ENCODE measurements at places on chromosomes 1 and 21.

DNA sequence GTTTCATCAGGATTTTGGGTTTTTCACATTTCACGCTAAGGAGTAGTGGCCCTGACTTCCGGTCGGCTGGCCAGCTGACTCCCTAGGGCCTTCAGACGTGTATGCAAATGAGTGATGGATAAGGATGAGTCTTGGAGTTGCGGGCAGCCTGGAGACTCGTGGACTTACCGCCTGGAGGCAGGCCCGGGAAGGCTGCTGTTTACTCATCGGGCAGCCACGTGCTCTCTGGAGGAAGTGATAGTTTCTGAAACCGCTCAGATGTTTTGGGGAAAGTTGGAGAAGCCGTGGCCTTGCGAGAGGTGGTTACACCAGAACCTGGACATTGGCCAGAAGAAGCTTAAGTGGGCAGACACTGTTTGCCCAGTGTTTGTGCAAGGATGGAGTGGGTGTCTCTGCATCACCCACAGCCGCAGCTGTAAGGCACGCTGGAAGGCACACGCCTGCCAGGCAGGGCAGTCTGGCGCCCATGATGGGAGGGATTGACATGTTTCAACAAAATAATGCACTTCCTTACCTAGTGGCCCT is 23.1 kb upstream of the TNFRSF1B start:
- DNase-seq: no peak

DNA sequence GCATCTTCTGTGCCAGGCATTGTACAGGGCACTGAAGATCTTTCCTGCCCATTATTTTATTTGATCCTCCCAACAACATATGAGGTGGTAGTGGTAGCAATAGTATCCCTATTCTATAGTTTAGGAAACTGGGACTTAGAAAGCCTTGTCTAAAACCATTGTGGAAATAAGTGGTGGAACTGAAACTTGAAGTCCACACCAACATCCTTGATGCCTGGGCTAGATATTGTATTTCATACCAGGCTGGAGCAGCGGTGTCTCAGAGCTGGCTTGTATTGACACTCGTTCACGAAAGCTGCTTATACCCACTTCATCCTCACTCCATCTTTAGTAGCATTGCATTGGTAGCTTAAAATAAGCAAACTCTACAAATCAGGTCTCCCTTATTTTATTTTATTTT is 9.7 kb upstream of the CTSS start:
- no peak for DNase-seq

DNA sequence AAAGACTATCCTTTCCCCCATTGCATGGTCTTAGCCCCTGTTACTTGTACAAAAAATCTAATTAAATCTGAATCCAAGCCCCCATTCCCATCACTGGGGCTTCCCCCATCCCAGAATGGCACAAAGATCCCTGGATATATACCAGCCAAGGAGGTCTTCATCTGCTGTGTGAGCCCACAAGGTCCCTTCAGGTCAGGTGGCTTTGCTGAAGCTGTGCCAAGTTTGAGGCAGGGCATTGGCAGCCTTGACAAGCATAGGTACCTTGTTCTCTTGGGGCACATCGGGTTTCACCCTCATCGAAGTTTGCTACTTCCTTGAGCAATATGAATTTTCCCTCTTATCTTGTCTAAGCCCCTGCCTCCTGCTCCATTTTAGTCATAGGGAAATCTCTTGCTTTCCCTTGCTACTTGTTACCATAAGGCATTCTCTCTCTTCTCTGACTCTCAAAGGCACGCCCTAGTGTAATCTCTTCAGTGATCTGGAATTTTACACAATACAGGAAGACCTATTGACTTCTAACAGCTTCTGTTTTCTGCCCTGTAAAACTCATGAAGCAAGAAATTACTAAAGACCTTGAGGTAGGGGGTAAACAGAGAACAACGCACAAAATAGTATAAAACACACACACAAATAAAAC is 71.4 kb upstream of the COG2 start:
- no peak for DNase-seq

GRCh38 chr1:186454981-186455380 is 5.9 kb downstream of the PDC start:
- no peak for DNase-seq

DNA sequence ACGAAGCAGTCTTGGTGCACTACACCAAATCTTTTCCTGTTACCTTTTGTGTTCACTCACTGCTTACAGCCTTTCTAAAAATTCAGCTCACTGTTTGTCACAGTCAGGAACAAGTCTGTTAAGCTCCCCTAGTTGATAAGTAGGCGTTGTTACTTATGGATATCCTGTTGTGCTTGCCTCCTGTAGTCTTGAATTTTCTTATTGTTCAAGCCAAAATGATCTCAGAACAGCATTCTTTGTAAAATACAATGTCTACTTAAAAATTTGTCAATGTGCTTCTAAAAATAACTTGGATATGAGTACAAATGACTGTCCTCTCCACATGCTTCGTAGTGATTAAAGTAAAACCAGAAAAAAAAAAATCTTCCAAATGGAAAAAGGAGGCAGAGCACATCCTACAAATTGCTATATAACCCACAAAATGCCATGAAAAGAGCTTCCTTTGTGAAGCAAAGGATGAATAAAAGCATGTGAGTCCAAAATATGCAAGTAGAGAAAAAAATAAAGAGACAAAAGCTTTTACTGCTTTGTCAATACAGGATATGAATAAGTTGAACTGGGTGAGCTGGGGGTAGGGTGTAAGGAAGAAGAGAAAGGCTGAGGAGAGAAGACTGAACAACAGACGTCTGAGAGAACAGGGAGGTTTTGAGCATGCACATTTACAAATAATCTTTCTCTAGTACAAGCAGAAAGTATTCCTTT is 228.9 kb upstream of the ADGRL4 start:
- no peak for DNase-seq

- DNase-seq: no peak
Observed at GRCh38 chr1:19375631-19376400, 63.7 kb downstream of the SLC66A1 start.

- no peak for DNase-seq
Observed at GRCh38 chr21:42672699-42673458, 19.5 kb downstream of the PDE9A start.

GRCh38 chr1:31937300-31938183 is 626 bp downstream of the PTP4A2 start:
- peak; percentile 65 for DNase-seq

GRCh38 chr1:29803486-29803885 is 567.2 kb downstream of the PTPRU start:
- DNase-seq: no peak

DNA sequence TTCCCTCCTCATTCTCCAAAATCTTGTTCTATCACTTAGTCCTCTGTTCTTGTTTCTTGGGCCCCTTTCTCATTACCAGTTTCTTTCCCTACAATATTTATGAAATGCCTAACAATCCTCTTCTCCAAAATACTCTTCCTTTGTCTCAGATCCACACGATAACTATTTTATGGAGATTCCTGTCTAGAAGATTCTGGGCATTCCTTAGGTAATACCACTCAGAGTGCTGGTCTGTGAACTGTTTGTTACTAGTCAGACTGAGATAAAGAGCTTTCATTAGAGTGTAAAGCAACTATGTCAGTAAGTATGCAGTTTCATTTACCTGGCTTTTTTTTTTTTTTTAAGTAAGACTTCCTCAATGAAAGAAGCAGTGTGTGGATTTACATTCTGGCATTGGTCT is 18.1 kb upstream of the RCOR3 start:
- DNase-seq: no peak

- no peak for DNase-seq
Observed at GRCh38 chr1:239239529-239239928, 146.8 kb upstream of the CHRM3 start.

GRCh38 chr1:212463565-212464285 is 31.0 kb downstream of the NENF start:
- no peak for DNase-seq

- no peak for DNase-seq
Observed at GRCh38 chr1:168408884-168409283, 128.2 kb downstream of the TBX19 start.

GRCh38 chr21:45417951-45418300 is 13.0 kb downstream of the COL18A1 start:
- DNase-seq: no peak

DNA sequence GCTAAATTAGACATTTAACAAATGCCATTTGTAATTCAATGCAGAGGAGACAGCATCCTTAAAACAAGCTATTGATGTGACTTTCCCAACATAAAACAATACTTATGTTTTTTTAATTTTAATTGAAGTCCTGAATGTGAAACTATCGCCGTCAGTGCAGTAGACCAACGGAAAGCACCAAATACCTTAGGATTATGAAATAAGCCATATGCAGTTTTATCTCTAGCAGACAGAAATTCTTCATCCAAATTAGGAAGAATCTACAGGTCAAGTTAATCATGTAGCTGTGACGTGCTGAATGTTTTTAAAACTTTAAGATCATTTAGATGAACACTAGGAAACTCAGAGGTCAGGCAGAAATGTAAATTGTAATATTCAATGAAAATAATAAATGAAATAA is 714 bp upstream of the ST6GALNAC5 start:
- no peak for DNase-seq

DNA sequence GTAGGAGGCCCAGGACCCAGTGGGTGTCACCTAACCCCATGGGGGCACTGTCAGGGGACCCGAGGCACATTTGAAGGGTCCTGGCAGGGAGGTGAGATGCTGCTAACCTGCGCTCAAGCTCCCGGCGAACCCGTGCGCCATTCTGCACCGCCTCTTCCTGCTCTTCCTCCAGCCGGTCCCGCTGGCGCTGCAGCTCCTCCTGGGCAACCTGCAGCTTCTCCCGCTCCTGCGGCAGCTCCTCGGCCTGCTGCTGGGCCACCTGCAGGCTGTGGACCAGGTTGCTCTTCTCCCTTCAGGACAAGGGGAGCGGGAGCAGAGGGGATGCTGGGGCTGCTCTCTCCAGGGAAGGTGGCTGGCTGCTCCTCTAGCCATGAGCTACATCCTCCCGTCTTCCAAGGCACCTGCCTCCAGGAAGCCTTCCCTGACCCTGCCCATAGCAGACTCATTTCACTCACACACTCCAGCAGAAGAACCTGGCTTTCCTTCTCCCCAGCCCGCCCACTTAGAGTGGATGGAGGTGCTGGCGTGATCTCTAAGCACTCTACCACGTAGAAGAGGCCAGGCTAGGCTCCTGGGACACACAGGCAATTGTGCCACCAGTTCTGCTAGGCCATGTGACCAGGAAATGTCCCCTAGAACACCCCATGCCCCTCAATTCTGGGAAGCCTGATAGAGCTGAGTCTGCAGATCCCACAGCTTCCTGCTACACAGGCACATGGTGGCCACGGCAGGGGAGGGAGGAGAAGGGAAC is 15.2 kb upstream of the NBPF1 start:
- DNase-seq: no peak

- DNase-seq: no peak
Observed at GRCh38 chr1:80059940-80060339, 1053.4 kb upstream of the ADGRL4 start.

- no peak for DNase-seq
Observed at GRCh38 chr1:64072089-64072793, 131.2 kb upstream of the UBE2U start.

- DNase-seq: no peak
Observed at GRCh38 chr1:26785611-26786436, 1.9 kb upstream of the PIGV start.

DNA sequence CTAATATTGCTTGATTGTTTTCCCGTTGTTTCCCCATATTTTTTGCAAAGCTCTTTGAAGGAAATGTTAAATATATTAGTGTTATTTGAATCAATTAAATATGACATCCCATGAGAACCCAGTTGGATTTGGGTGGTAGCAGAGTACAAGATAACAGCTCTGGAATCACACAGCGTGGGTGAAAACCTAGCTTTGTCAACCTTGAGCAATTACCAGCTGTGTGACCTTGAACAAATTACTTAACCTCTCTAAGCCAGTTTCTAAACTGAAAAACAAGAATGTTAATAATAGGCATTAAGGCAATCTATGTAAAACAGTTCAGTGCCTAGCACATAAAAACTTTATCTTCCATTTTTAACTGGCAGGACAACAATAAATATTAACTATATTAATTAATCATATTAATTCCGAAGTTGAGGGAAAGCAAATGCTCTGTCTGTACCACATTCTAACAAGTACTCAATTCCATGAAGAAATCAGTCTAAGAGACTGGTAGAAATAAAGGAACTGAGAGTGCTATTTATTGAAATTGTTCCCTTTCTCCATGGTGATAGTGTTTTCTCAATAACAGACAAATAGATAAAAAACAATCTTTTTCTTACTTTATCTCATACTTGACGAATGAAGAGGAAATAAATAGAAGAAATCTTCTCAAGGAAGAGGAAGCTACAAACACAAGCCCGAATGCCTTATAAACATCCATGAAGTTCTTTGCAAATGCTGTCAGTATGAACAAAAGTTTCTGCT is 27.0 kb downstream of the DNASE2B start:
- no peak for DNase-seq

- no peak for DNase-seq
Observed at GRCh38 chr1:220431554-220432239, 96.2 kb upstream of the MARK1 start.

DNA sequence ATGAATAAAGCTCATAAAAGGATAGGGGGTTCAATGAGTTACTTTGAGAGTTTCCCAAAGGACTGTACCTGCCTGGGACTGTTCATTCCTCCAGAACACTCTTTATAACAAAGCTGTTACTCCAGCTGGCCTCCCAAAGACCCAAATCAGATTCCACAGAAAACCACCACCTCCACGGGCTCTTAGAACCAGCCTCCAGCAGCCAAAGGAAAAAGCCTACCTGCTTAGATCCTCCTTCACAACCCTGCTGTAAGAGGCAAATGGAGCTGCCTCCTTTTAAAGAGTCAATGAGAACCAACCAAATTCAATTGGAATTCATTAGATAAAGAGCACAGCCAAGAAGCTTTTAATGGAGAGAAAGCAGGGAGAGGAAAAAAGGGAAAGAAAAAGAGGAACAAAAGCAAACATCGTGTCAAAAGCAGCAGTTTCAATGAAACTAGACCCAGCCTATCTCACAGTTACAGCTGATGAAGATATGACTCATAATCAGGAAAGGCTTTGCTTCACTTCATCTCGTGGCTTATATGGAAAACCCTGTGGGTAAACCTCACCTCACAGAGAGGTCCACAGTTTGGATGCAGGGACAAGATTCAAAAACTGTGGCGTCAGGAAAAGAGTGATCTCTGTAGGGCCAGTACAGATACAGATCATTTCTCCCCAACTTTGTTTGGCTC is 27.8 kb upstream of the FMO4 start:
- no peak for DNase-seq

DNA sequence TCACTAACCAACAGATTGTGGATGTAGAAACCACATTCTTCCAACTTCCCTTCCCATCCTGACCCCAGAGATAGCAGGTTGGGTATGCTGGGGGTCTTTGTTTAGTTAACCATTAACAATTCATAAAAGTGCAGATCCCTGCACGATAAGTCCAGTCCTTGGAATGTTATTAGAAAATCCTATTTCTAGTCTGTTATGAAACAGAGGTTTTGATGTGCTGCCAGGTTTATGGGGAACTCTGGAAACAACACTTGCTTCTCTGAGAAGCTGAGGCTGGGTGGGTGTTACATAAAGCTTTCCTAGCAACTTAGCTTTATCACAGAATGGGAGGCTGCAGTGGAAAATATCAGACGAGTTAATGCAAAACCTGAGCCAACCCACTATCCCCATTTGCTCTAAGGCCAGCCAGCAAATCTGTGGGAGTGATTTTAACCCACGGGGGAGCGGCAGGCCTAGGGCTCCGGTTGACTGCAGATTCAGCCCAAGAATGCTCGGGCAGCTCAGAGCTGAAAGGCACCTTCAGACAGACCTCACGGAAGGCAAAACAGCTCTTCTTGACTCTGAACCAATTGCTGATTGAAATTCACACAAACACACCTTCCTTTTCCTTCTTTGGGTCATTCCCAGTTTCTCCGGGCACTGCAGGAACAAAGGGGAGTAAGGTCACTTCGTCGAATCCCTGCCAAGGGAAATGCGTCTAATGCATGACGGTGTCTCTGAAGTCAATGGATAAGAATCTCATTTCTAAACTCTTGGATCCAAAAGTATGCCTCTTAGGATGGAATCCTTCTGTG is 111.7 kb upstream of the IRF2BP2 start:
- no peak for DNase-seq
